RPMI8226 (cell line): ENCODE measurements at places on chromosomes 4 and X.

GRCh38 chrX:69431420-69431819, 72.7 kb upstream of the NALF2 start:
- DNase-seq = no peak

DNA sequence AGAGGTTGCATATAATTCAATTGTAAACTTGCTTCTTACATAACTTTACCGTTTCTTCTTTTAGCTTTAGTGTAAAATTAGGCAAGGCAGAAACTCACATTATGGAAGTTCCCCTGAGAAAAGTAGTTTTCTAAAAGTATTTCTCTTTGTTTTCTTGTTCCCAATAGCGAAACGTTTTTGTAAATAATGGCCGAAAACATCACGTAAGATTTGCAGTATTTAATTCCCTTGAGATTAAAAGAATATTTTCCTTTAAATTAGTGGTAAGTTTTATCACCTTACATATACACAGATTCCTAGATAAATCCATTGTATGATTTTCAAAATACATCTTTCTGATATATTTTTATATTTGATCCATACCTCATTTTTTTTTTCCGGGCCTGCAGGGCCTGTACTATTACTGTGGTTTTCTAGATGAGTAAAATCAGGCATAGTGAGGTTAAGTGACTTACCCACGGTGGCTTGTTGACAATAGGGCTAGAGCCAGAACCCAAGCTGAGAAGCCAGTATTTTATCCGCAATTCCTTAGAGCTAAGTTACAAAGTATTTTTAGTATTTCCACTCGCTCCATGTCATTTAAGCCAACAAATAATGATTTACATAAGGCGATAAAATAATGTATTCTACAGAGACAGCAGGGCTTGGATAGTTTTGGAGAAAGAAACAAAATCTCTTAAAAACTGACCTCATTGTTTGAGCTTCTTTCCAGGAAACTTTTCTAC, 82.2 kb upstream of the VEGFC start:
- no peak for DNase-seq

GRCh38 chr4:130077275-130077674, 981.3 kb downstream of the C4orf33 start:
- no peak for DNase-seq

GRCh38 chr4:2698504-2698903, 57.6 kb downstream of the TNIP2 start:
- DNase-seq = no peak

GRCh38 chr4:133355633-133356032, 206.5 kb downstream of the PCDH10 start:
- no peak for DNase-seq

GRCh38 chrX:45807572-45808425, 607.1 kb upstream of the DIPK2B start:
- no peak for DNase-seq

DNA sequence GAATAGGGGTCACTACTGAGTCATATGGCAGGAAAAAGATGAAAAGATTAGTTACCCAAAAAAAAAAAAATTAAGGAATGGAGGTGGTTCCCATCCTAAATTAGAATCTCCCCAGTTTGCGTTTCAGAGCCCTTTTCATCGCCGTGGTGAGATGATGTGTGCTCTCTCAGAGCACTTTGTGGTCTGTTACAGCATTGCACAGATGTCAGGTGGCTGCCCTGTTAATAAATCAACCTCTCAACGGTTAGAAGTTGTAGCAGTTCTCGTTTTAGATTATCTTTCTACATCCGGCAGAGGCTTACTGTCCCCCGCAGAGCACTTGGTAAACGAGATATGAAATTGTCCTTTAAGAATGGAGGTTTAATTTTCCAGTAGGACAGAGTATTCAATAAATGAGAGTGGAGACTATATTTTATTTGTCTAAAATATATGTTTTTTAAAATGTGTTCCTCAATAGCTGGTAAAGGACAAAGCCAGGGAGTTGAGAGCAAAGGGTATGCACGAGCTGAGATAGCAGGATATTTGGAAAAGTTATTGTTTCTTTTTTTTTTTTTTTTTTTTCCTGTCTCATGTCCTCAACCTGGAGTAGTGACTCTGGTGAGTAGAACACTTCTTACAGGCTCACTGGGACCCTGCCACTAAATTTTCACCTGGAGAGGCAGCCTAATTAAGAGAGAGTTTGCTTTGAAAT, 26.9 kb downstream of the AFF1 start:
- DNase-seq = peak; percentile 79

GRCh38 chr4:80134936-80135701, 62.1 kb upstream of the ANTXR2 start:
- DNase-seq = no peak

DNA sequence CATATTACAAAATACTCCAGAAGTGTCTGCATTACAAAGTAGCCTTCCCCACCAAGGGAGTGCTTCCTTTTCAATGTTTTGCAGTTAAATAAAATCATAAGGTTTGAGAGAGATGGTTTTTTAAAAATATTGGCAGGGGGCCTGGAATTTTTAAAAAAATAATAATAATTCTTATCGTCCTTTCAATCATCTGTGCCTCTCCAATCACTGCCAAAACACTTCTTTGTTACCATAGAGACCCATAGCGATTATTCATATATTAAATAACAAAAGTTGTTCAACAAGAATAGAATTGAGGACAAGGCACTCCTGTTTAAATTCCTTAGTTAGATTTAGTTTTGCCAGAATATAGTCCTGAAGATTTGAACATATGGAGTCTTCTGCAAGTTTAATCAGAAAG, 203.1 kb downstream of the FAT4 start:
- no peak for DNase-seq
